ENCODE measurements at places on chromosomes 3 and 15.

- H3K36me3 ChIP-seq = no peaks in the 10 kb centered on the region
- peaks cover 11% of the 10 kb centered on the region for H3K27me3 ChIP-seq
- H3K4me3 ChIP-seq = peak overlapping the region; percentile 66
- peaks cover 11% of the 10 kb centered on the region for H3K4me1 ChIP-seq
Observed at GRCh38 chr3:45994419-45995235, 997 bp downstream of the FYCO1 start.

DNA sequence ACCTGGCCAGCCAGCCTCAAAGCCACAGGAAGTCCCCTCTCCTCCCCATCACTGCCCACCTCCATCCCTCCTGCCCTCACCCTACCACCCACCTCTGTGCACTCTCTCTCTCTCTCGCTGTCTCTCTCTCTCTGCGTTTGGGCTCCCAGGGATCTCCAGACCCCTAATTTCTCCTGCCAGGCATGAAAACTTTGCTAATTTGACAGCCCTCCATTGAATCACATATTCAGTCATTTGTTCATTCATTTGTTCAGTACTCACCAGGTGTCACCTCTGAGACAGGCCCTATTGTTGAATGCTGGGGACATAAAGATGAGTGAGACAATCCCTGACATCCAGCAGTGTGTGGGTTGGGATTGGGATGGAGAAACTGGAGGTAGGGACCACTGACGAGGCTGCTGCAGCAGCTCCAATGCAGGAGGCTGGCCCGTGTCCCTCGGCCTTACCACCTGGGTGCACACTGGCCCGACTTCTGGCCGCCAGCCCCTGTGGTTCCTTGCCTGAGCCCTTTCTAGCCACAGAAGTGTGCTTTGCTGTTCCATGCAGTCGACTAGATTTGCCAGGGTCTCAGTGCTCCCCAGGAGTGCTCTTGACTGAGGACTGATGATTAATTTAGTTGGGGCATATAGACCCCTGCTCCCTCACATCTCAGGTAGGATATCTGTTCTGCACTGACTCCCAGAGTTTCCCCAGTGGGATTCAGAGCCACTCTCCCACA lies 38.6 kb upstream of the TSEN2 start:
- no peak for DNase-seq
- H3K36me3 ChIP-seq = no peaks in the 10 kb centered on the region

DNA sequence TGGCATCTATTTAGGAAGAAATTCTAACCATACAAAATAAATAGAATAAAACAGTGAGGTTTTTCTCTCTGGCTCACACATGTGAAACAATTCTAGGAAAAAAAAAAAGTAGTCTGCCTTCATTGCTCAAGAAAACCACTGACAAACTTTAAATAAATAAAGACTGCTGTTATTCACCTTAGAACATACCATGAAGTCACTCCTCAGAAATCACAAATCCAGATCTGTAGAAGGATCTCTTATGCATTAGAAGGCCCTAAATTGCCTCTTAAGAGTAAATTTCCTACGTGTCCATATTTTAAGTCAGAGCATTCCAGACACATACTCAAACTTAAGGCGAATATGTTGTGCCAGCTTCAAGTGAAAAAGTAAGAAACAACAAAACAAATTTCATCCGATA lies 217.3 kb downstream of the ZIC4 start:
- no peak for DNase-seq
- H3K36me3 ChIP-seq = no peaks in the 10 kb centered on the region
- H3K4me3 ChIP-seq = no peak overlapping the region
- H3K27me3 ChIP-seq = no peaks in the 10 kb centered on the region
- H3K4me1 ChIP-seq = no peaks in the 10 kb centered on the region
- H3K27ac ChIP-seq = no peak overlapping the region

DNA sequence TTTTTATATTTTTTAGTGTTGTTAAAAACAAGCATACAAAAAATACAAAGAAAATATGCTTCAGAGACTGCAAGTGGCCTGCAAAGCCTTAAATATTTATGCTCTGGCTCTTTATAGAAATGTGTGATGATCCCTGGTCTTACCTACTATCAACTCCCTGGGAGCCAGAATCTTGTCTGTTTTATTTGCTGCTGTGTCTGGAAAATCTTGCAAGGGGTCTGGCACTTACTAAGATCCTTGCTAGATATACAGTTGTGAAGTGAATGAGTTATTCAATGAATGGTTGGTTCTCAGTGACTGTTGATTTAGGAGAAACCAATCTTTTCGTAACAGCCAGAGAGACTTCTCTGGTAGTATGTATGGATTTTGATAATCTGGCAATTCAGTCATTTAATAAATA lies 521.0 kb upstream of the CFAP20DC start:
- no peaks in the 10 kb centered on the region for H3K27me3 ChIP-seq
- no peak overlapping the region for H3K27ac ChIP-seq
- H3K4me3 ChIP-seq = no peak overlapping the region
- DNase-seq = no peak

- no peak overlapping the region for H3K27ac ChIP-seq
- H3K27me3 ChIP-seq = no peaks in the 10 kb centered on the region
- H3K4me3 ChIP-seq = no peak overlapping the region
- peaks cover 4% of the 10 kb centered on the region for H3K4me1 ChIP-seq
Observed at GRCh38 chr3:106842151-106842550, 535.1 kb upstream of the CCDC54 start.

- DNase-seq = no peak
- H3K27ac ChIP-seq = no peak overlapping the region
- H3K36me3 ChIP-seq = no peaks in the 10 kb centered on the region
- no peak overlapping the region for H3K4me3 ChIP-seq
- H3K4me1 ChIP-seq = no peaks in the 10 kb centered on the region
Observed at GRCh38 chr15:46266661-46267060, 631.8 kb downstream of the SQOR start.

DNA sequence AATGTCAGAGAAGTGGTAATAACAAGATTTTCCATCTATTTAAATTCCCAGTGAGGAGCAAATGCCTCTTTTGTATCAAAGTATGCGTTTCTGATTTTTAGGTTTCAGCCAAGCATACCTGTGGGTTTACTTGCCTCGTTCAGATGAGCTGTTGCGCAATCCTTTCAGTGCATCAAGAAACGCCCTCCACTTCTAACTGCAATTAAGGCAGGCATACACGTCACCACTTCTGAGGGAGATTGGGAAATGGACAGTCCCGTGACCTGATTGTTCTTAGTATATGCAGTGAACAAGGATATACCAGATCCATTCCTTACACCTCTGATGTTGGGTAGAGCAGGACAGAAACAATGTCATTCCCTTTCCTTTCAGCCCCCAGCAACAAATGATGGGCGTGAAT lies 219.0 kb downstream of the ITPR1 start:
- H3K27me3 ChIP-seq = no peaks in the 10 kb centered on the region
- H3K36me3 ChIP-seq = no peaks in the 10 kb centered on the region
- DNase-seq = no peak

GRCh38 chr15:80155001-80155377 lies 2.2 kb downstream of the FAH start:
- H3K36me3 ChIP-seq = no peaks in the 10 kb centered on the region
- peaks cover 25% of the 10 kb centered on the region for H3K27me3 ChIP-seq
- no peak overlapping the region for H3K4me3 ChIP-seq

DNA sequence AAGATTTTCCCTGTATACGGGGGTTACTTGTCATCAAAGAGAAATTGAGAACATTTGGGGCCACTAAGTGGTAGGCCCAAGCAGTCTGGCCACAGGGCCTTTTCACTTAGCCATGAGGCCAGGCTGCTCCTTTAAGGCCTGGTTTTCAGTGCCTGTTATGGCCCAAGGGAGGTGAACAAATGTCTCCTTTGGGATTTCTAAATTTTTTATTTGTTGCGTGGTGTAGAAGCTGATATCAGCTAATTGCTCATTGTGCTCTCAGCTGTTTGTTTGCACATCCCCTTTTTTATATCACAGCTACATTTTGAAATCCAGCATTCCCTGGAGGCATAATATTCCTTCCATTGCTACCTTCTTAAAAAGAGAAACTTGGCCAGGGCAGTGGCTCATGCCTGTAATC lies 48.5 kb downstream of the RLBP1 start:
- no peaks in the 10 kb centered on the region for H3K27me3 ChIP-seq
- H3K27ac ChIP-seq = no peak overlapping the region
- H3K4me3 ChIP-seq = no peak overlapping the region
- DNase-seq = no peak
- H3K4me1 ChIP-seq = no peaks in the 10 kb centered on the region
- no peaks in the 10 kb centered on the region for H3K36me3 ChIP-seq

GRCh38 chr3:111595232-111595631 lies at the start of gene ZBED2:
Gene ZBED2 (minus strand): TSS chr3:111595346. CDS start chr3:111594201, 1,145 bp downstream.
- no peaks in the 10 kb centered on the region for H3K27me3 ChIP-seq
- H3K4me1 ChIP-seq = no peaks in the 10 kb centered on the region
- no peak within 1 kb of the TSS for H3K27ac ChIP-seq
- no peak for DNase-seq

DNA sequence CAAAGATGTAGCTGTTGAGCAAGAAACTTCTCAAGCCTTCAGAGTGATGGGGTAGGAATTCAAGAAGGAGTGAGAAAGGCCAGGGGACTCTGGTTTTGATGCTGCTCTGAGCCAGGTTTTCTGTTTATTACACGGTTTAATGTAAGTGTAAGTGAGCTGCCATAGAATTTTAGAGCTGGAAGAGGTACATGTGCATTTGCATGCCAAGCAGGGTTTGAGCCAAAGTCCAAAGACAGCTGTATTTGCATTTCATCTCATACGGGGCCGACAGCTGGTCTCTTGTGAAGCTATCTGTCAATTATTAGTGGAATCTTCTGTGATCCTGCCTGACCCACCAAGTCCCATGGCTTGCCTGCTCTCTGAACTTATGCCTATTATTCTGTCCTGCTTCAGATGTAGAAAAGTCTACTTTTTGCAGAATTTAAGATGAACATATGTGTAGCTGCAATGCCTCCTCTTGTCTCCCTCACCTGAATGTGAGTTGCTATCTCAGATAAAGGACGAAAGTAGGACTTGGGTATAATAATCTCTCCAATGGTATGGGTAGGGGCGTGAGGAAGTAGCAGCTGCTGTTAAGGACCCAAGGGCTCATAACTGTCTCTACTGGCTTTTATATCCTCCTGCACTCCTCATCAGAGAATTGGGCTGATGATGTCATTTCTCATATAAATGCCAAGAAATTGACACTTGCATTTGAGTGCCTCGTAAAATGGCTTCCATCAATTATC lies 160.0 kb downstream of the SQOR start:
- DNase-seq = no peak
- H3K4me1 ChIP-seq = no peaks in the 10 kb centered on the region
- no peak overlapping the region for H3K4me3 ChIP-seq
- H3K27ac ChIP-seq = no peak overlapping the region

GRCh38 chr15:32855942-32856341 lies 138.1 kb downstream of the GREM1 start:
- no peak for DNase-seq
- H3K4me3 ChIP-seq = no peak overlapping the region
- no peaks in the 10 kb centered on the region for H3K36me3 ChIP-seq
- H3K4me1 ChIP-seq = peaks cover 10% of the 10 kb centered on the region
- H3K27me3 ChIP-seq = no peaks in the 10 kb centered on the region

DNA sequence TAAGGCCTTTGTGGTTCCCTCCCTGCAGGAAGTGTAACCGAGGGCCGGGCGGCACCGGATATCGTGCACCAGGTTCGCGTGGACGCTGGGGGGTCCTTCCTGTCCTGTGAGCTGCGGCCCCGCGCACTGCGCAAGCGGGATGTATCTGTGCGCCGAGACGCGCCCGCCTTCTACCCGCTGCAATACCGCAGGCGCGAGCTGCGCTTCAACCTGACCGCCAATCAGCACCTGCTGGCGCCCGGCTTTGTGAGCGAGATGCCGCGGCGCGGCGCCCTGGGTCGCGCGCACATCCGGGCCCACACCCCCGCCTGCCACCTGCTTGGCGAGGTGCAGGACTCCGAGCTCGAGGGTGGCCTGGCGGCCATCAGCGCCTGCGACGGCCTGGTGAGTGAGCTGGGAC lies 35.9 kb downstream of the SAXO2 start:
- no peaks in the 10 kb centered on the region for H3K36me3 ChIP-seq
- DNase-seq = no peak
- peaks cover 12% of the 10 kb centered on the region for H3K4me1 ChIP-seq
- H3K4me3 ChIP-seq = no peak overlapping the region

GRCh38 chr15:101056366-101057334 lies 137.5 kb downstream of the LRRK1 start:
- no peak overlapping the region for H3K27ac ChIP-seq
- no peaks in the 10 kb centered on the region for H3K27me3 ChIP-seq
- no peaks in the 10 kb centered on the region for H3K4me1 ChIP-seq
- no peaks in the 10 kb centered on the region for H3K36me3 ChIP-seq
- DNase-seq = no peak
- no peak overlapping the region for H3K4me3 ChIP-seq

GRCh38 chr3:30682434-30683155 lies 76.2 kb downstream of the TGFBR2 start:
- no peak for DNase-seq
- H3K4me1 ChIP-seq = peaks cover 19% of the 10 kb centered on the region
- no peaks in the 10 kb centered on the region for H3K27me3 ChIP-seq
- H3K36me3 ChIP-seq = no peaks in the 10 kb centered on the region

DNA sequence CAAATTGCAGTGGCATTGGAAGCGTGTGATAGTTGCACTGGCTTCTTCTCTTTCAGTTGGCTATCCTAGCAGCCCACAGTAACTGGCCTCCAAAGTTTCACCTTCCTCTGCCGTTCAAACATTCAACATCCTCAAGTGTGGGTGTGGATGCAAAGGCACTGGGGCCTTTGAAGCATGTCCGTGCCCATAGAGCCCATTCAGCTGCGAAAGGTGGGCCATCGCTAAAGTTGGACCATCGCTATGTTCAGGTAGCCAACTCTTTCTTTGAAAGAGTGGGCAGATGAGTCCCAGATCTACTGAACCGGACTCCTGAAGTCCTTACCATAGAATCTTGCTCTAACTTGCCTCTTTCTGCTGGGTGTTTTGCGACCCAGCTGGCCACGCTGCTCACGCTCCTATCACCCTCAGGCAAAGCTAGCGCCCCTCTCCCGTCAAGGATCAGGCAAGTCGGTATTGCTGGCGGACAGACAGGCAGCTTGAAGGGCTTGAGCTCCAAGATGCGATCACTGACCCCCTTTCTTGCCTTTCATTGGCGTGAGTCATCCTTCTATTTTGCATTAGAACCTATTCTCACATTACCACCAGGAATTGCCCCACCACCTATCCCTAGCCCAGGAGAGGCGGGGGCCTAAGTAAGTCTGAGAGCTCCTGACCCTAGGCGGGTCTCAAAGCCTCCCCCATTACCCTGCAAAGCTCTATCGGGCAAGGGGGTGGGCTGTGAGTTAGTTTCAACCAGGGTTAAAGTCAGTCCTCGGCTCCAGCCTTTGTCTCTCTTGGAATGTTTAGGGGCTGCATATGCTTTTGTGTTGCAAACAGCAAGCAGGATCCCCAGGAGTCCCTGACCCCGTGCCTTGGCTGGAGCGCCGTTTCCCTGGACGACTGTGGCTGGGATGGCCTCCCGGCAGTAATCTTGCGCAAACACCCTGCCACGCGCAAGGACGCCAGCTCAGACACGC lies 28.7 kb downstream of the ZIC4 start:
- DNase-seq = peak; percentile 79
- no peaks in the 10 kb centered on the region for H3K36me3 ChIP-seq
- peaks cover 100% of the 10 kb centered on the region for H3K27me3 ChIP-seq
- peak overlapping the region; percentile 36 for H3K4me3 ChIP-seq
- peaks cover 40% of the 10 kb centered on the region for H3K4me1 ChIP-seq

GRCh38 chr15:34952481-34952880 lies 17.1 kb downstream of the AQR start:
- peaks cover 22% of the 10 kb centered on the region for H3K36me3 ChIP-seq
- H3K27ac ChIP-seq = no peak overlapping the region
- H3K4me1 ChIP-seq = no peaks in the 10 kb centered on the region
- DNase-seq = no peak
- H3K4me3 ChIP-seq = no peak overlapping the region
- no peaks in the 10 kb centered on the region for H3K27me3 ChIP-seq

All from neural progenitor cell (in vitro differentiated cells).